ENCODE measurements at places on chromosomes 16 and 17.

GRCh38 chr16:51181503-51181811 lies 30.4 kb upstream of the SALL1 start:
- no peak for ATAC-seq

DNA sequence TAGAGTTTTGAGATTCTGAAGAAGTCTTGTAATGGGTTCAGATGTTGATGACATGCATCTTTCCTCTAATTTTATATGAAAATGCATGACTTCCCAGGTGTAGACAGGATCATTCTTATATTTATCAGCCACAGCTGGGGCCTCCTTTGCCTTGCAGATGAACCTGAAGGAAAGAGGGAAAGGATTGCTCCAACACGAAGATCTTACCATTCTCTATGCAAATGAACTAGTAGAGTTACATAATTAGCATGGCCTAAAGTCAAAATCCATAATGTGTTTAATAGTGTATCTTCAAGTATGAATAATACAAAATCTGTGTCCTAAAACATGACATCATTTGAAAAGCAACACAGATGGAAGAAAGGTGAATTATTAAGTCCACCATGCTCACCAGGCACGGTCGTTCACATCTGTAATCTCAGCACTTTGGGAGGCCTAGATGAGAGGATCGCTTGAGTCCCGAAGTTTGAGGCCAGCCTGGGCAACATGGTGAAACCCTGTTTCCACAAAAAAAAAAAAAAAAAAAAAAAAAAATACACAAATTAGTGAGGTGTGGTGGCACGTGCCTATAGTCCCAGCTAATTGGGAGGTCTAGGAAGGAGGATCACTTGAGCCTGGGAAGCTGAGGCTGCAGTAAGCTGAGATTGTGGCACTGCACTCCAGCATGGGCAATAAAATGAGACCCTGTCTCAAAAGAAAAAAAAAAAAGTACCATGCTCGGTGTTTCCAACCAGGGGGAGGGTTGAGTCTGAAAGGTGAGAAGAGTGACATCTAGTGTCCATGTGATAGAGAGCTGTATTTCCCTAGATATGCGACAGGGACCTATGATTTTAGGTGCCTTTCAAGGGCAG lies 6.3 kb downstream of the VWA3A start:
- ATAC-seq, result peak; percentile 71

GRCh38 chr17:60080545-60080944 lies 1.8 kb upstream of the HEATR6 start:
- no peak for ATAC-seq

- ATAC-seq, result no peak
Observed at GRCh38 chr16:27511657-27512448, 37.9 kb downstream of the GTF3C1 start.

GRCh38 chr16:18984435-18985005 lies 786 bp downstream of the TMC7 start:
- ATAC-seq, result no peak

GRCh38 chr16:54422159-54422558 lies 135.6 kb upstream of the IRX3 start:
- ATAC-seq, result no peak

GRCh38 chr16:49491771-49492761 lies 118.5 kb downstream of the C16orf78 start:
- ATAC-seq, result no peak

Data from activated CD4-positive, CD25-positive, alpha-beta regulatory T cell treated with anti-CD3 and anti-CD28 coated beads, Interleukin-2, amount 50 U/mL, for 24 hours (primary cell).